AG04450 (cell line): ENCODE measurements at places on chromosomes 2 and 18.
A peak's percentile ranks its signal among the peaks of the same experiment; 100 is the strongest.

GRCh38 chr2:54824567-54824966, 101.1 kb downstream of the EML6 start:
- no peak for DNase-seq

DNA sequence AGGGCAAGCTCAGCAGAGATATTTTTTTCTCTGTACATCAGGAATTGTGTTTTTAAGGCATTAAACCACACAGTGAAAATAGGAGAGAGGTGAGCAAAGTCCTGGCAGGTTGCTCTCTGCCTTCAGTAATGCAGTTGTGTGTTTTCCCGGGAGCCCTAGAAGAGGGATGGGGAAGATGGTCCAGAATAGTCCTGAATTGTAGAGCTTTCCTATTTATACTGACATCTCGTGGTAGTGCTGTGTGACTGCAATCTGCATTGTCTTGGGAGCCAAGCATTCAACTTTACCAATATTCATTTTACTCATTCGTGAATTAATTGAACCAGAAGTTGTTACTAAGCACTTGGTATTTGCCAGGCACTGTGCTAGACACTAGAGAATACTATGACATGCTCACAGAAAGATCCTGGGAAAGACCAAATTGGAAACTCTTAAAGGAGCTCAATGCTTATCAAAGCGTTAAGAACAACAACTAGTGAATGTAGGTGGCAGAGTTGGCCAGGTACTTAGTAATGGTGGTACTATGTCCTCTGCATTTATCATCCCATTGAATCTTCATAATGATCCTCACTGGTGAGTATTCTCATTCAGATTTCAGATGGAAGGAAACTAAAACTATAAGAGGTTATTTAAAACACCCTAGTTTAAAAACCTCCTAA, 214.6 kb downstream of the TRIB2 start:
- peak; percentile 30 for DNase-seq

DNA sequence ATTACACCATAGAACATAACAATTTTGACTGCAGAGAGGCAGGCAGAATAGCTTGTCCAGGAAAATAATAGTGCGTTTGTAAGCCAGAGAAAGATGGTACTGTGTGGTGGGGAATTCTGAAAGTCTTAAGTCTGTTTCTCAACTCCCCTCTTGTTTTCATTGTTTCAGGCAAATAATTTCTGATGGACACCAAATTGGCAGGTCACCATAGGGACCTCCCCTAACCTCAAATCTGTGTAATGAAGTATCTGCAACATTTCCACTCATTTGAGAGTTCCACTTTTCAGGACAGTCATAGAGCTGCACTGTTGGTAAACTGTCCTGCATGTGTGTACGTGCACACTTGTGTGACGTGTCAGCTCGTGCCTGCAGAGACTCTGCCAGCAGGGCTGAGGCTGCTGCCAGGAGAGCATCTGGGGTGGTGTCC, 195.6 kb downstream of the AGAP1 start:
- no peak for DNase-seq

DNA sequence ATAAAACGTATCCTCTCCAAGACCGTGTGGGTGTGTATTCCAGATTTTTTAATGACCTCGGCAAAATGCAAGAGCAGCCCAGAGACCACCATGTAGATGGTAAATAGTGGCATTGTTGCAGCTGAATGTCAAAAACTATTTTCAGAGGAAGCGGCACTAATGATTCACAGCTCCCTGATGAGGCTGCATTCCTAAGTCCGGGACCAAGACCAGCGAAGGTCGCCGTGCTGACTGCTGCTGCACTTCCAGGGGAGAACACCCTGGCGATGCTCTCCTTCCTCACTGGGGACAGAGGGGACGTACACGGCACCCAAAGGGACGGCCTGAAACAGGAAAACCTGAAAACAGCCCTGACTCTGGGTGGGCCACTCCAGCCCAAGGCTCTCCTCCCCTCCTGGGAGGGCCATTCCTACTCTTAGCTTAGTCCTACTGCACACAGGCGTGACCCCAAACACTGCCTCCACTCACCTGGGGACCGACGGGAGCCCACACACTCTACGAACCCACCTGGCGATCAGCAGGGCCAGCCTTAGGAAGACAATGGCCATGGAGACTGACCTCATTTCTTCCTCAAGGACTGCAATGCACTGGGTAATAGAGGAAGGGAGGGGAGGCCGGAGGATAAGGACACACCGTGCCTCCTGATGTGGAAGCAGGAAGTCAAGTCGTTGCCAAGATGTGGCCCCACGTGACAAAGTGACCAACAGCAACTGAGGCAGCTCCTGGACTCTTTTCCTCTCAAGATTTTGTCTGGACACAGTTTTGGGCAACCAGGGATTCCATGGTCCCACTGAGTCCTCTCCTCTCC, 82.8 kb downstream of the ZNF516 start:
- no peak for DNase-seq

- DNase-seq = no peak
Measured at GRCh38 chr2:72955228-72956049, 38.1 kb downstream of the EMX1 start.

GRCh38 chr2:3594493-3595281, at the start of gene COLEC11:
TSS of gene COLEC11 (plus strand) at chr2:3595112. CDS start at chr2:3604341, 9,229 bp downstream.
- DNase-seq = no peak

- DNase-seq = no peak
Measured at GRCh38 chr2:158973116-158973956, 4.9 kb downstream of the TANC1 start.

- no peak for DNase-seq
Measured at GRCh38 chr2:191802180-191802579, 44.7 kb downstream of the CAVIN2 start.
